Activated T-cell treated with anti-CD3 and anti-CD28 coated beads for 4 hours (primary cell): ENCODE measurements at places on chromosomes 13 and 19.

- DNase-seq = no peak
These were observed 75.2 kb upstream of the UBL3 start for GRCh38 chr13:29925457-29926097.

- DNase-seq = peak; percentile 18
These were observed 24.7 kb downstream of the CILP2 start for GRCh38 chr19:19562665-19563347.

GRCh38 chr19:47402504-47402903 lies 16.8 kb downstream of the MEIS3 start:
- no peak for DNase-seq

DNA sequence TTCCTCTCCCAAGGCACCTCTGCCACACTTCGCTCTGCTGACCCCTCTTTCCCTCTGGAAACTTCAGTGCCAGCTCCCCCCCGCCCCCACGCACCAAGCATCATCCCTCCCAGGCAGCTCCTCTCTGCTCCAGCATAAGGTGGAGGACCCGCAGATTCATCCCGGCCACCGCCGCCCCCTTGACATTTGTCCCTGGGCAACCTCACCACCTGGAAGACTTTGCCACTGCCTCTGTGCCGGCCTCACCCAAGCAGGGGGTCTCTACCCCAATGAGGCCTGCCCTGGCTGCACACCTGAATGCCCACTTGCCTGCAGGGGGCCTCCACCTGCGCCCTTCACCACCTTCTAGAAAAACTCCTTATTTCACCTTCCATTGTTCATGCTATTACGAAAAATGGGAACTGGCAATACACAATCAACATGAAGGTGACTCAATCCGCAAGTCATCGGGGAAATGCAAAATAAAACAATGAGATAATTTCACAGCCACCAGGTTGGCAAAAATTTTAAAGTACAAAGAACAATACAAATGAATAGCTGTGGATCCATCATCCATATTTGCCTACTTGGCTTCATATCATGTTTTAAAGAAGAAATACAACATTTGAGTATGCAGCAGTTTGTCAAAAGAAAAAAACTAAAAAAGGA lies 21.9 kb downstream of the CCNE1 start:
- no peak for DNase-seq

- no peak for DNase-seq
These were observed 485.5 kb downstream of the DIAPH3 start for GRCh38 chr13:59677966-59678814.

DNA sequence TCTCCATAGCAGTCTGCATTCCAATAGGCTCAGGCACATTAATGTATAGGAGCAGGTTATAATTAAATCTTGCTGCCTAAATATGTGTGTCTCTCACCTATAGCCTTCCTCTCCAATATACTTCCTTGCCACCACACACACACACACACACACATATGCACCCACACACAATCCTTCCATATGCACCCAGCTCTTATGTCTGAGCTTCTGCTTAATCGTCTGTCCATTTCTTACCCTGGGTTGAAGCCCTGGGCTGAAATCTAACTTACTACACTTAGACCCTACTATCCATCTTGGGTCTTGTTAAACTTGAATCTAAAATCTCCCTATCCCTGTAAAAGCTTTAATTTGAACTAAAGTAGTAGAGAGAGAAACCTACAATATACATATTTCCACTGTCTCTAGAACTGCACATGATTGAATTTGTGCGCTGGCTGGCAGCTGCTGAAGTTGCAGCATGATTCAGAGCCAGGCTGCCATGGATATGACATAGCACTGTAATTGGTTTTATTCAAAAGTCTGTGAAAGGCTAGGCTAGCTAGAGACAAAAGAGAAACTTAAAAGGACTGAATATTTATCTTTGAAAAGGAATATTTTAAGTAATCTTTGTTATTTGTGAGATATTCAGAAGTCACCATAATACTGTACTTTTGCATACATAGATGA lies 25.7 kb upstream of the FREM2 start:
- DNase-seq = no peak

GRCh38 chr13:99969919-99970650 lies 1.5 kb downstream of the ZIC5 start:
- peak; percentile 49 for DNase-seq

DNA sequence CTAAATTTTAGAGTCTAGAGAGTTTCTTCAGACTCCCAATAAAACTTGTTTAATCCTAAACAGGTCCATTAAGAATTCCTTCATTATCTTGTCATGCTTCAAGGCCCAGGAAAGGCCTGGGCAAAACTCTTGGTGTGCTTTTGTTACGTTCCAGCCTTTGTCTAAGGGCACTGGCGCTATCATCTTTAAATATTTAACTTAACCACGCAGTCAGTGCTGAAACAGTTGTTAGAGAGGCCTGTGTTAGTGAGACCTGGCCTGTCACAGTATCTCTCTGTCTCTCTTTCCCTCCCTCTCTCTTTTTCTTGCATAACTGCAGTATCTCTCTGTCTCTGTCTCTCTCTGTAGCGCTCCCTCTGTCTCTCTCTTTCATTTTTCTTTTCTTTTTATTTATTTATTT lies 8.2 kb upstream of the OR1M1 start:
- no peak for DNase-seq

- DNase-seq = no peak
These were observed 7.3 kb downstream of the PTBP1 start for GRCh38 chr19:804419-805165.

DNA sequence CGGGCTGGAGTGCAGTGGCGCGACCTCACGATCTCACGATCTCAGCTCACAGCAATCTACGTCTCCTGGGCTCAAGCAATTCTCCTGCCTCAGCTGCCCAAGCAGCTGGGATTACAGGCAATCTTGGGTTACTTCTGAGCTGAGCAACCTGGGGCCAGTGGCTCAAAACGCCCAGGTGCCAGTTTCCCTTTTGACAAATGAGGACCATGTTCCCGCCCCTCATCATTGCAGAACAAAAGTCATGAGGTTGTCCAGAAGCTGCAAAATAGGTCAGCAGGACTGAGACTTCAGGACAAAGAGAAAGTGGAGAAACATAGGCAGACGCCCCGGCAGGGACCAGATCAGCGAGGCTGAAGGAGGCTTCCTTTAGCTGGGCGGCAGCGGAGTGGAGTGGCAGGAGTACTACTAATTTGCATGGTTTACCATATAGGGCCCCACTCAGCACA lies 3.3 kb upstream of the ADGRE5 start:
- no peak for DNase-seq

GRCh38 chr13:111611651-111612050 lies 291.2 kb downstream of the TEX29 start:
- DNase-seq = no peak

DNA sequence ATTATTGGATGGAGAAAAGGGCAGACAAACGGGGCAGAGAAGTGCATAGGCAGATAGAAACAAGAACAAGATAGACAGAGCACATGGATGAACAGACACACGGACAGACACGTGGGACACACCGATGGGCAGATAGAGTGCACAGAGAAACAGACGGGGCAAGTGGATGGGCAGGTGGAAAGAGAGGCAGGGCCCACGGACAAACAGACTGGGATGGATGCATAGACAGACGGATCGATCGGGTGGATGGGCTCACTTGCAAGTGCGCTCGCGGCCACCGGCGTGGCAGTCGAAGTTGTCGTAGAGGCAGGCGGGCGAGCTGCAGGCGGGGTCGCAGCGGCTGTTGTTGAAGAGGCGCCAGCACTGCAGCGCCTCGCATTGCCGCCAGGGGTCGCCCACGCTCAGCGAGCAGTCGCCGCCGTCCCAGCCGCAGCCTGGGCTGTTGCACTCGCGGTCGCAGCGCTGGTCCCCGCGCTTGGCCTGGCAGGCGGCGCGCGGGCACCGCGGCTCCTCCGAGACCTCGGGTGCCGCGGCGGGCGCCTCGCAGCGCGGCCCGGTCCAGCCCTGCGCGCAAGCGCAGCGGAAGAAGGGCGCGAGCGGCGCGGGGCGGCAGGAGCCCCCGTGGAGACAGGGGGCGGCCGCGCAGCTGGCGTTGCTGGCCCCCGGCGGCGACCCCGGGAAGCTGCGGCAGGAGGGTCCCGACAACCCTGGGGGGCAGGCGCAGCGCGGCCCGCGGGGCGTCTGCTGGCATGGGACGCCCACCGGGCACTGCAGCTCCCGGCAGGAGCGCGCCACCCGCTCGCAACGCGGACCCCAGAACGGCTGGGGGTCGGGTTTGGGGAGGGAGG lies 23.3 kb downstream of the NOTCH3 start:
- peak; percentile 76 for DNase-seq

DNA sequence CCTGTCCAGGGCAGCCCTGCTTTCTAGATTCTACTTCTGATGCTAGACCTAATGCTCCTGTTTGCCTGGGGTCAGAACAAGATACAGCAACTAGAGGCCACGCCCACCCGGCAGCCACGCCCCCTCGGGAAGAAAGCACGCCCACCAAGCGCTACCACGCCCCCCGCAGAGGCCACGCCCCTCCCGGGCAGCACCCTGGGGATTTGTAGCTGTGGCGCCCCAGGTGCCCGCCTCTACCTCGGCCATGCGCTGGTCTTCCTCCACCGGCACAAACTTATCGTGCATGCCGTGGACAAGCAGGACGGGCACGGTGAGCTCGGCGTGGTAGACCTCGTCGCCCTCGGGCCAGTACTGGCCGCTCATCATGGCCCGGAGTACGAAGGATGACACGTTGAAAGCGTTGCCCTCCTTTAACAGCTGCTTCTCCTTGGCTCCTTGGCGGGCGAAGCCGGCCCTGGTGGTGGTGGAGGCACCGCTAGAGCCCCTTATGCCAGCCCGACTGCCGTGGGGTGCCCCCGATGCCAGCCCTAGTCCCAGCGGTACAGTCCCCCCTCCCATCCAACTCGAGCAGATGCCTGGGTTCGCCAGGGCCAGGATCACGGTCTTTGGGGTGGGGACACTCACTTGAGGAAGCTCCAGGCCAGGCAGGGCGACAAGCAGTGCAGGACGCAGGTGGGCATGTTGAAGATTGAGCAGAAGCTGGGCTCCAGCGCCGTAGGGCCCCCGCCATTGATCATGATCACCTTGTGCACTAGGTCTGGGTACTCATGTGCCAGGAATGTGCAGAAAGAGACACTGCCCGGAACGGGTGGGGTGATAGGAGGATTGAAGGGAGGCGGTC lies 9.0 kb downstream of the ABHD8 start:
- peak; percentile 33 for DNase-seq

GRCh38 chr19:21127001-21127400 lies 14.8 kb upstream of the ZNF431 start:
- DNase-seq = no peak

DNA sequence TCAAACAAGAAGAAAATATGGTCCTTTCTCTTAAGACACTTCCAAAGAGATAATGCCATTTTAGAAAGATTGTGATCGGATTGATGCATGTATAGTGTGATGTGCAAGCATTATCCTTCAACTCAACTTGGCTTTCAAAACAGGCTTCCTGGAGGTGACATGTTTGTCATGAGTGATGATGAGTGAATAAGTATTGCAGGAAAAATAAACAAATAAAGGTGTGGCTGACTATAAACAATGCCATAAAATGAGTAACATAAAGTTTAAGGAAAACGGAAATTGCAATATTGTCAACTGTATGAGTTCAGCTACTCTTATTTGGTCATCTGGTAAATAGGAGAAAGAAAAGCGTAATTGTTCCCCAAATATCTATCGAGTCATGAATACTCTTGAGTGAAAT lies 1283.7 kb downstream of the PCDH9 start:
- DNase-seq = no peak

DNA sequence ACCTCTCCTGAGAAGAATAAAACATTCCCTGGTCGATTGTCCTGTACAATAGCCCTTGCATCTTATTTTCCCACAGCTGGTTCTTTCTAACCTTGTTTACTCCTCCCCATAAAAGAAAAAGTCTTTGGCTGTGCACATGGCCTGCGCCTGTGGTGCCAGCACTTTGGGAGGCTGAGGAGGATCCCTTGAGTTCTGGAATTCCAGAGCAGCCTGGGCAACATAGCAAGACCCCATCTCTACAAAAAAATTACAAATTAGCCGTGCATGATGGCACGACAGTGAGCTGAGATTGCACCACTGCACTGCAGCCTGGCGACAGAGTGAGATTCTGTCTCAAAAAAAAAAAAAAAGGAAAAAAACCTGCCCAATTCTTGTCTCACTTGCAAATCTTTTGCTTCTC lies 7.2 kb upstream of the NUP62 start:
- no peak for DNase-seq

- DNase-seq = no peak
These were observed 14.9 kb downstream of the KLC3 start for GRCh38 chr19:45355402-45355801.

DNA sequence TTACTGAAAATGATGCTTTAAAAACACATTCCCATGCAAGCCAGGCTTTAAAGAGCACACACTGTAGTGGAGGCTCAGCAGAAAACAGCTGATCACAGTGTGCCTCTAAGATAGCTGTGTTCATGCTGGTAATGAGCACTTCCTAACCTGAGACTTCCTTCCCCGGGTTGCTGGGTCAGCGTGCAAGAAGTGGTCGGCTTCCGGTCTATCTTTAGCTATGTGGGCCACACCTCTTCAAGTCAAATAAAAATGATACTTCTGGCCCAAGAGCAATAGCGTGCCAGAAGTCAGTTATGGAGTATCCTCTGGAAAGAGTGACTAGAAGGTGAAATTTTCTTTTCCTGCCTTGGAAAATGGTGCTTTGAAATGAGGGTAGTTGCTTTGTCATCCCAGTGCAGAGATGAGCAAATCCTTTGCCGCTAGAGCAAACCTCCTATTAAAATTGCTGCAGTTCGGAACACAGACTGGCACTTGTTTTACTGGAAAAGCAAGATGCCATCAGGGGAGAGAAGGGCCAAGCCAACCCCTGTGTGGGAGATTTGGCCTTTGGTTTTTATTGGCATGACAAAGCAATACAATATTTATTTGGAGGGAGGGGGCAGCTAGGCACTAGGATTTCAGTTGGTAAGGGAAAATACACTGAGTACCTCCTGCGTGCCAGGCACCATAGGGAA lies 64.2 kb downstream of the ARHGAP35 start:
- no peak for DNase-seq

- DNase-seq = peak; percentile 49
These were observed 38.6 kb downstream of the LIG4 start for GRCh38 chr13:108176685-108177274.

- DNase-seq = no peak
These were observed 92.0 kb downstream of the NHLRC3 start for GRCh38 chr13:39130301-39130700.

- no peak for DNase-seq
These were observed 1.1 kb downstream of the PAF1 start for GRCh38 chr19:39389631-39390414.

GRCh38 chr13:74129500-74130191 lies 4.6 kb downstream of the KLF12 start:
- no peak for DNase-seq

GRCh38 chr19:30090476-30090875 lies 148.4 kb downstream of the URI1 start:
- DNase-seq = no peak

GRCh38 chr19:29562299-29563297 lies 36.8 kb downstream of the VSTM2B start:
- no peak for DNase-seq

GRCh38 chr13:99640260-99640659 lies 139.0 kb downstream of the TM9SF2 start:
- DNase-seq = no peak
